Stimulated activated CD8-positive, alpha-beta memory T cell treated with anti-CD3 and anti-CD28 coated beads, Interleukin-15, amount 100 ng/mL, for 24 hours (primary cell): ENCODE measurements at places on chromosomes 1 and 21.

DNA sequence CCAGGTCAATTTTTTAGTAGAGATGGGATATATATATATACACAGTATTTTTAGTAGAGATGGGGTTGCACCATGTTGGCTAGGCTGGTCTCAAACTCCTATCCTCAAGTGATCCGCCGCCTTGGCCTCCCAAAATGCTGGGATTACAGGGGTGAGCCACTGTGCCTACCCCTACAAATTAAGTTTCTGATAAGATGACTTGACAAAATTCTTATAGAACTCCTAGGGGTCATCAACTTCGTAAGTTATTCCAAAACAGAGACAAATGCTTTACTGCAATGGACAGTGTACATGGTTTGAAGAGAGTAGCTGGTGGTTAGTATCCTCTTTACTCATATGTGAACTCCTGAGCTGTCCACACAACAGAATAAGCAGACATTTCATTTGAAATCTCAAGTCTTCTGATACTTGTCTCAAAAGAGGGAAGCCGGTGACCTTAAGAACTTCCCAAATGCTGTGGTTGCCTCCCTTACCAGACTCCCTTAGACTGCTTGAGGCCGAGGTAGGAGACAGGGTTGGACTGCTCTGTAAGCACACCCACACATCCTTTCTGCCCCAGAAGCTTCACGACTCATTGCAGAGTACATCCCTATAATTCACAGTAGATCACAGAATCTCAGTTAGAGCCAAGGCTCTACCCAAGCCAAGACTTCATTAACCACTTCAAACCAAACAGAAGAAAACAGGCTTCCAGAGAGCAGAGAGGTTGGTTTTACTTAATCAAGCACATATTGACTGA is 244.1 kb upstream of the IRF2BP2 start:
- DNase-seq: no peak

DNA sequence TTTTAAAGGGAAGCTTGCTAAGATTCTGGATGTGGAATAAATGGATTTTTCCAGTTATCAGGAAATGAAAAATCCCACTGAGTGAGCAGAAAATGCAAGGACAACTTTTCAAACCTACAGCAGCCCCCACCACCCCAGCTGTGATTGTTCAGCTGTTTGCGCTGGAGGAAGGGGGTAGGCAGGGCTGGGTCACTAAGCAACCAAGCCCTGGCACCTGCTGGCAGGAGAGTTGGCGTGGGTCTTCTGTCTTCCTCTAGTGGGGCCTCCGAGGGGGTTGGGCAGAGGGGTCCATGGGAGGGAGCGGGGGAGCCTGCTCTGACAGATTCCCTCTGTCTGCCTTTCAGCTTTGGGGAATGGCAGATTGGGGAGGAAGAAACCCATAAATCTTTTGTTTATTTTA is 45.3 kb downstream of the EIF2D start:
- DNase-seq: no peak

- DNase-seq: no peak
Observed at GRCh38 chr21:38511662-38512243, 13.5 kb upstream of the ERG start.

GRCh38 chr1:37631036-37631435 is 3.7 kb downstream of the RSPO1 start:
- no peak for DNase-seq

GRCh38 chr1:9593492-9594465 is 5.1 kb downstream of the TMEM201 start:
- DNase-seq: no peak

GRCh38 chr1:44636083-44636687 is 38.1 kb downstream of the TMEM53 start:
- DNase-seq: no peak

GRCh38 chr1:199858856-199859255 is 168.7 kb upstream of the NR5A2 start:
- no peak for DNase-seq

- DNase-seq: no peak
Observed at GRCh38 chr1:6996371-6996770, 211.1 kb downstream of the CAMTA1 start.

GRCh38 chr1:41037116-41037903 is 15.8 kb upstream of the SLFNL1 start:
- no peak for DNase-seq

GRCh38 chr1:70317087-70317486 is 37.4 kb downstream of the ANKRD13C start:
- DNase-seq: no peak

DNA sequence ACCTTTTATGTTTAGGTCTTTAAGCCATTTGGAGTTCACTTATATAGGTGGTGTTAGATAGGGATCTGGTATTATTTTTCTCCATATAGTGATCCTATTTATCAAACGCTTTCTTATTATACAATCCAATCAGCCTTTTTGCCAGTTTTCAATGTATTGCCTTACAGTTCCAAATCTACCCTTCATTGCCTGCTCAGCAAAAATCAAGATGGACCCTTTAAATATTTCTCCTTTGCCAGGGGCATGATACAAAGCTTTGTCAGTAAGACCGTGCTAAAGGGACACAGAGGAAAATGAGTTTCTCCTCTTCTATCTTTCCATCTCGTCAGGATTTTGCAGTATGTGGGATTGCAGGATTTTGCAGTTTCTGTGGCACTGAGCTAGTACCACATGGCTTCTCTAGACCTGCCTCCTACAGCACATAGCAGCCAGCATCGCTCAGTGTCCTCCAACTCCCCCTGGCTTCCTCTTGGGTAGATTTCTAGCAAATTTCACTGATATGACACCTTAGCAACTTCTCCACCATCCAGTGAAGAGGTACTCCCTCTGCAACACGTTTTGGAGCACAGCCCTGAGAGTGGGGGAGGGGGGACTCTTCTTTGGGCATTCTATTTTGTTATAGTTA is 22.5 kb upstream of the CAP1 start:
- DNase-seq: no peak

DNA sequence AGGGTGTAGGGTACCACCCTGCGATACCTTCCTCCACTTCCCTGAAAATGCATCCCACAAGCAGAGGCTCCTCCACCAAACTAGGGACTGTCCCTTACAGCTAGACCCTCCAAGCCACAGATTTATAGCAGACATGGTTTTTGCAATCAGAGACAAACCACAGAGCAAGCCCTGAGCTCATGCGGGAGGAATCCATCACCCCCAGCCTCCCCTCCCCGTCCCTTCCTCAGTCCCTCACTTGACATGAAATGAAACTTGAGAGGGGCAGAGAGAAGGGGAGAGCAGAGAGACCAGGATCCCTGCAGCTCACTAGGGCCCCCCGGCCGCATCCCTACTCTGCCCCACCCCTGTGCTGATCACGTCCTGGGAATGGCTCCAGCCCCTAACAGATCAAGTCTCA is 94.9 kb downstream of the MRPL37 start:
- DNase-seq: no peak

GRCh38 chr1:163703794-163704193 is 382.0 kb downstream of the NUF2 start:
- DNase-seq: no peak

GRCh38 chr1:151408891-151409290 is 9.5 kb downstream of the PSMB4 start:
- no peak for DNase-seq

DNA sequence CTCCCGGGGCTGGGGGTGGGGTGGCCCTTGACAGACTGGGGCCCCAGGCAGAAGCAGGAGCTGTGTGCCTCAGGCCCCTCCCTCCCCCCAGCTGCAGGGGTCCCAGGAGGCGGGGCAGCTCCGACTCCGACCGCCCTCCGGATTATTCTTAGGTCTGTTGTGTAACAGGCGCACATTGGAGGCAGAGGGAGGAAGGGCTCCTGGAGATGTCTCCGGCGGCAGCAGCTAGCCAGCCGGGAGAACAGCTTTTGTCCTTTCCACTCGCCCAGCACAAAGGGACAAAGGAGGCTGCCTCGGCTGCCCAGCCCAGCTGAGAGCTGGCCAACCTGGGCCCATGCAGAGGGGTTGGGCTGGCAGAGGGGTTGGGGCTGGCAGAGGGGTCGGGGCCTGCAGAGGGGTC is 29.7 kb upstream of the PLCH2 start:
- DNase-seq: no peak

DNA sequence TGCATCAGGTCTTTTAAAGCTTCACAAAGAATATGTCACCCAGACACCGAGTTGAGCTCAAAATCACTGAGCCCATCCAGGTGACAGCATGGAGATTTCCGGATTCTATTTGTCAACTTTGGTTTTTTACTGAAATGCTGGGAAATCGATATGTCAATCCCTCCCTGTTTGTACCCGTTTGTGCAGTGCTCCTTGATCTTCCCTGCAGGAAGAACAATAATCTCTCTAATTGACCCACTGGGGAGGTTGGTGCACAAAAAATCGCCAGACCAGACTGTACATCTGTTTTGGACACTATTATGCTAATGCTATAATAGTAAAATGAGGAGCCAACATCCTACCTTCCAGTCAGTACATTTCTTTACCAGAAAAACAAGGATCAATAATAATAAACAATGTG is 1.8 kb downstream of the BARHL2 start:
- no peak for DNase-seq

GRCh38 chr1:32128479-32128878 is 20.6 kb downstream of the KPNA6 start:
- no peak for DNase-seq

DNA sequence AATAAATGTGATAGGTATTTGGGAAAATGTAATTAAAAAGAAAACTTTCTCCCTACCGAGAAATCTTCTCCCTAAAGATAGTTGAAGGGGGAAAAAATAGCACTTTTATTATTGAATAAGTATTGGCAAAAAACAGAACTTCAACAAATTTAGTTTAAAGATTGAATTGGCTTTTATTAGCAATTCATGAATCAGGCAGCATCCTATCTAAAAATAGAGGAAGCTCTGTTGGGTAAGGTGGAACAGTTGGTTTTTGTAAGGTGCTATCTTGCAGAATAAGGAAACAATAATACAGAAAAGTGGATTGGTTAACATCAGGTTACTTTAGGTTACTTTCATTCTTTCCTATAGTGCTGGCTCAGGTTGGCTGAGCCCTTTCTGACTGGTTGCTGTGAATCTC is 62.8 kb downstream of the FH start:
- DNase-seq: no peak

GRCh38 chr1:46622344-46622743 is 5.7 kb upstream of the MOB3C start:
- no peak for DNase-seq

- DNase-seq: no peak
Observed at GRCh38 chr1:212749821-212750535, 41.6 kb downstream of the NSL1 start.

DNA sequence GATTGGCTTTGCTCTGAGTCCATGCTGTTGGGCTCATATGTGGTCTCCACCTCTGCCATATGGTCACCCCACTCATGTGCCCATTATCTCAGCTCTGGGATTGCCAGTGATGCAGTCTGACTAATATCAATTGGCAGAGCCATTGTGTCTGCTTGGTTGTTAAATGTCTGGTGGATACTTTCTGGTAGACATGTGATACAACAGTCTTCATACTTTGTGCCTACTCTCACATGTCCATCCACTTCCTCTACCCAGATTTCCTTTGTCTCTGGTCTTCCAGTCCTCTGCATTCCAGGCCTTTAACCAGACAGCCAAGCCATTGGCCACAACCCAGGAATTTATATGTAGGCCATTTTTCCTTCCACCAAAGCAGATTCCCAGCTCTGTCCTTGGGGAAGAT is 30.8 kb upstream of the DIPK1A start:
- DNase-seq: no peak

- DNase-seq: no peak
Observed at GRCh38 chr21:42937960-42938605, 12.7 kb upstream of the ERVH48-1 start.

DNA sequence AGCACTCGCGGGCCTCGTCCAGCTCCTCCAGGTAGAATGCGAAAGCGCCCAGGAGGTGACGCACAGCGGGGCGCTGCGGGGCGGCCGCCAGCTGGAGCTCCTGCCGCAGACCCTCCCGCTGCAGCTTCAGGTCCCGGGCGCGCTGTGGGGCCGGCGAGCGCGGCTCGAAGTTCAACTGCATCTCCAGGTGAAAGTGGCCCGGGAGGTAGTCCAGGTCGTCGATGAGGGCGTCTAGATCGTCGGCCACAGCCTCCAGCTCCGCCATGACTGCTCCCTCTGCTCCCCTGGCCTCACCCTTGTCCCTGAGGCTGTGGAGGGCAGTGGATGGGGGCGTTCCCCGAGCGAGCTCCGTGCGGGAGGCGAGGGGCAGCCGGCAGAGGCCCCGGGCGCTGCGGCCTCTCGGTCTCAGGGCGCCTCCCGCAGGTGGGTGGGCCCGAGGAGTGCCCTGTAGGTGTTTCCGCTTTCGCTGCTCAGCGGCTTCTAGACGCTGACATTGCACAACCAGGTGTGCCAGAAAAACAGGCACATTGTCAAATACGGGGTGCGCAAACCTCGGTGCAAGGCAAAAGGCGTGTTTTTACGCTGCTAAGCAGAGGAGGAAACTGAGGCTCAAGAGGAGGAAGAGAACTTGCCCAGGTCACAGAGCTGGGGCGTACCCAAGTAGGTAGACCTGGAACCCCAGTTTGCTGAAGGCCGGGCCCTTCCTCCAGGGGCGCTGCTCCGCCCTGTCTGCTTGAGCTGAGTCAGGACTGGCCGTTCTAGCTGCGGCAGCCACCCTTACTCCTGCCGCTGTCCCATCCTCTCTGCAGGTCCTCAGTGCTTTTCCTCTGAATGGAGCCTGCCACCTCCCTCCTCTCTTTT is at the start of gene TTC22:
Gene TTC22 (minus strand): TSS at position 425 of the 861 bp plus-strand sequence. CDS start 160 bp downstream, at position 265.
- DNase-seq: no peak

GRCh38 chr21:30831194-30831765 is 1.7 kb upstream of the KRTAP7-1 start:
- DNase-seq: no peak

DNA sequence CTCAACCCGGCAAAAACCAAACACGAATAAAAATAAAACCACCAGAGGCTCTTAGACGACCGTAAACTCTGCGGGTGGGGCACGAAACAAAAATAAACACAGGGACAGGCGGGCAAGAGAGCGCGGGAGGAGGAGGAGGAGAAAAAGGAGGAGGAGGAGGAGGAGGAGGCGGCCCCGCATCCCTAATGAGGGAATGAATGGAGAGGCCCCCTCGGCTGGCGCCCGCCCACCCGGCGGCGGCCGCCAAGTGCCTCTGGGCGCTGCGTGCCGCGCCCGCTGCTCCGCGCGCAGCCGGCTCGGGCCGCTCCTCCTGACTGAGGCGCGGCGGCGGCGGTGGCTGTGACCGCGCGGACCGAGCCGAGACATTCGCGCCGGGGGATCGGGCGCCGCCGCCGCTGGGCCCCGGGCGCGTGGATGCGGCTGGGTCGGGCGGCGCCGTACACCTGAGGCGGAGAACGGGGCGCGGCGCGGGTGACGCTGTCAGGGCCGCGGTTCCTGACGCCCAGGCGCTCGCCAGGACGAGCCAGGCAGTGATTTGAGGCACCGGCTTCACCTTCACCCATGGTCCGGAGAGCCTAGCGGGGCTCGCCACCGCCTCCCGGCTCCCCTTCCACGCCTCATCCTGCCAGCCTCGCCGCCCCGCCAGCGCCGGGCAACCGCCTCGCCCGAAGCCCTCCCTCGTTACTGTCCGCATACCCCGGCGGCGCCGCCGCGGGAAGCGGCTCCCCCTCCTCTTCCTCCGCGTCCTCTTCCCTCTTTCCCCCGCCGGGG is at the start of gene MARK1:
Gene MARK1 (plus strand): TSS at position 229 of the 771 bp plus-strand sequence. CDS start 687 bp downstream, outside the sequence.
- DNase-seq: no peak

- no peak for DNase-seq
Observed at GRCh38 chr1:233993651-233994050, 89.2 kb downstream of the SLC35F3 start.
